ENCODE measurements at places on chromosomes 2 and 18.

GRCh38 chr2:102726128-102727087 lies 35.4 kb upstream of the TMEM182 start:
- DNase-seq = no peak

DNA sequence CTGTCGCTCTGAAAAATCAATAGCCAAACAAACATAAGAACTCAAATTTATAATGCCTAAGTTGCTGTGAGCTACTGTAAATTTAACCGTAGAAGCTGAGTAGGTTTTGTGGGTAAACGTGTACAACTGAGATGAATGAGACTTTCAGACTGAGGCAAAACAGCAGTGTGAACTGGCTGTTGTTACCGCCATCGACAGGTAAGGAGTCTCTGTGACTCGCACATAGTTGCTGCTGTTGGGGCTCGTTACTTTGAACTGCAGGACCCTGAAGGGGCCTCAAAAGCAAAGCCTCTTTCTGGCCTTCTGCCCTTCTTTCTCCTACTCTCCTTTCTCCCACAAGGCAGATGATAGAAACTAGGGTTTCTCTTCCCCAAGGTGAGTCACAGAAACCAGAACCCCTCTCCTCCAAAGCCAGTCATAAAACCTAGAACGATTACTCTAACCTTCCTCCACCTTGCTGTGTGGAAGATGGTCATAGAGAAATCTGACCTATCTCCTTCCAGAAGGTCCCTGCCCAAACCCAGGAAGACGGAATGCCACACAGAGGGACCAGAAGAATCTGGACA lies 101.2 kb downstream of the DLGAP1 start:
- no peak for DNase-seq

DNA sequence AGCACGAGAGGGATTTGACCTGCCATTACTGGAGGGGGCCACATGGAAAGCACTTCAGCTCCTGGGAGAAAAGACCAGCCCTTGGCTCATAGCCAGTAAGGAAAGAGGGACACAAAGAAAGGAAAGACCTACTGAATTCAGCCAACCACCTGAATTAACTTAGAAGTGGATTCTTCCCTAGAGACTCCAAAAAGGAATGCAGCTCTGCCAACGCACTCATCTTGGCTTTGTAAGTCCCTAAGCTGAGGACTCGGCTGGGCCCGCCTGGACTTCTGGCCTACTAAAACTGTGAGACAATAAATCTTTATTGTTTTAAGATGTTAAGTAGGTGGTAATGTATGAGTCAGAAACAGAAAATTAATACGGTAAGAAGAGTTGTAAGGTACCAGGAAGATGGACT lies 11.5 kb downstream of the ATF2 start:
- DNase-seq = no peak

GRCh38 chr2:150517951-150518680 lies 30.6 kb upstream of the RND3 start:
- DNase-seq = no peak

DNA sequence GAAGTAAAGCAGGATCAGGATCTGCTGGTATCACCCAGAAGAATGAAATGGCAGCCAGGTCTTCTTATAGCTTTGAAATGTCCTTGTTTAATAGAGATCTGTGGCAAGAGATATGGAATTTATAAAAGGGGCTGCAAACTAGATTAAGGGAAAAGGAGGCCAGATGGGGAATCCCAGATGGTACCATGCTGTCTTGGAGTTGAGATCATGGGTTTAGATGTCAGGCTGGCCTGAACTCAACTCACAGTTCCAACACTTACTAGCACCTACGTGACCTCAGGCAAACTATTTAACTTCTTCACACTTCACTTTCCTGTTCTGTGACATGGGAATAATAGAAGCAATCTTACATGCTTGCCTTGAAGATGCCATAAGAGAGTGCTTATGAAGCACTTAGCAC lies 188.2 kb downstream of the ALK start:
- DNase-seq = no peak

- DNase-seq = no peak
Measured at GRCh38 chr2:55452879-55453278, 33.2 kb upstream of the CCDC88A start.

DNA sequence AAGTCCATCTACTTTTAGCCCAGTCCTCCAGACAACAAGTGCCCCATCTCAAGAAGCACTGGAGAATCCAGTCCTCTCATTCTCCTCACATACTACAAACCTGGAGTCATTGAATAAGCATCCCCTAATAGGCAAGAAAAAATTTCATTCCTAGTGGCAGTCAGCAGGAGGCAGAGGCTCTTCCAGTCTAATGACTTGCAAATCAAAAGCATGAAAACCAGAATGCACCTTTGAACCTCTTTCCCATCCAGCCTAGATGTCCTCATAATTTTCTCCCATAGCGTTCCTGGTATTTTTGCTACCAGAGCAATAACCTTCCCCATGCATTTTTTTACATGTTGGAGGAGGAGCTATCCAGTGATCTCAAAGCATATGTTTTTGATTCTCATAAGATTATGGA lies 252.6 kb downstream of the TTC32 start:
- no peak for DNase-seq

DNA sequence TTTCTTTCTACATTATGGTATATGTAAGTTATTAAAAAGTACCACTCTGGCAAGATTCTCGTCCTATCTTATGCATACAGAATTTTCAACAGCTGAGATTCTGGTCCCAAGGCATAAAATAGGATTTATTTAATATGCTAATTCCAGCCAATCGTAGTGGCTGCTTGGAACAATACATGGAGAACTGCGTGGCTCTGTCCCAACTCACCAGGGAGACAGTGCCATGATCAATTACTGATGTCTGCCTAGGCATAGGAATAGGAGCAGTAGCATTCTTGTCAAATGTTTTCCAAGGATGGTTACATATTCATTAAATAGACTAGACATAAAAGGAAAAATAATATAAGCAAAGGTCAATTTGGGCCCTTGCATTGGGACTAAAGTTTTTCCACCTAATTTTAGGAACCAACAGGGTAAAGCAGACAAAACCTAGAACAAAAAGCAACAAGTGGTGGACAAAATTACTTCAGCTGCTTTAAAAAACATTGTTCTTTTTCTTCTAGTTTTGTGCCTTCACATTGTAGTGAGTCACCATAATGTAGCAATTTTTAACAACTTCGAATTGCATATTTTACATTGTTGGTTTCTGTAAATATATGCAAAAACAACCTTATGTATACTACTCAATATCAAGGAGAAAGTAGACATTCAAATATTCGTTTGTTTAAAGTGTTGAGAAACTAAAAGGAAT lies 232.8 kb upstream of the ATP5MC3 start:
- no peak for DNase-seq

- DNase-seq = no peak
Measured at GRCh38 chr18:36537289-36537688, 239.8 kb downstream of the FHOD3 start.

GRCh38 chr2:55103046-55103445 lies 52.8 kb upstream of the RTN4 start:
- no peak for DNase-seq

GRCh38 chr2:223896833-223897311 lies 48.3 kb downstream of the WDFY1 start:
- no peak for DNase-seq

DNA sequence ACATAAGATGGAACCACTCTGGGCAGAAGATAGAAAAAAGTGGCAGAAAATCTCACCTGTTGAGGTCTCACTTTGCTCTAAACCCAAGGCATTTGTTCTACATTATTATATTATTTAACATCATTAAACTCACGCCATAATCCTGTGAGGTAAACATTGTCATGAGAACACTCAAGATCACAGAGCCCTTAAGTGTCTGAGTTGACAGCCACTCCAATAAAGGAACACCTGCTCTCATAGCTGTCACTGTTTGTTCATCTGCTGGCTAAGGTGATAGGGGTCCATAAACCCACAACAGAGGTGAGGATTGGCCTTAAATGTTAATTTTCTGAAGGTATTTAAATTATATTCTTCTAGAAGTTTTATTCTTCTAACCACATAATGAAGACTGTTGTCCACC lies 439.7 kb downstream of the RIT2 start:
- DNase-seq = no peak

DNA sequence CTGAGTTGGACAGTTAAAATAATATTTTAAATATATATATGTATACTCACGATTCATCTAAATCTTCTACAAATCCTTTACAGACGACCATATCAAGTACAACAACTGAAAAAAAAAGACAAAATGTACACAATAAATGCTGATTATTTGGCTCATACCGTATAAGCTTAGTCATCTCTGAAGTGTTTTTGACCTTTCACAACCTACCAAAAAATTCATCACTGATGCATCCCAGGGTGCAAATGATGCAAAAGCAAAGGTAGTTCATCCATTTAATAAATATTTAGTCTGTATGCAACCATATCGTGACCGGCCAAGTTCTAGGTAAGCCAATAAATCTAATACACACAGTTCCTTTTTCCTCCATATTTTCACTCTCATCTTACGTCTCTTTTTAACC lies 1.1 kb downstream of the TMX3 start:
- no peak for DNase-seq

- DNase-seq = peak; percentile 38
Measured at GRCh38 chr2:239253701-239254436, 147.0 kb downstream of the HDAC4 start.

GRCh38 chr2:70991142-70991541 lies 3.5 kb downstream of the TEX261 start:
- no peak for DNase-seq
